ENCODE measurements at places on chromosomes 7 and 10.

GRCh38 chr10:23063045-23063972 lies 32.1 kb upstream of the MSRB2 start:
- no peak for DNase-seq

GRCh38 chr10:86292462-86293395 lies 73.9 kb downstream of the GRID1 start:
- no peak for DNase-seq

DNA sequence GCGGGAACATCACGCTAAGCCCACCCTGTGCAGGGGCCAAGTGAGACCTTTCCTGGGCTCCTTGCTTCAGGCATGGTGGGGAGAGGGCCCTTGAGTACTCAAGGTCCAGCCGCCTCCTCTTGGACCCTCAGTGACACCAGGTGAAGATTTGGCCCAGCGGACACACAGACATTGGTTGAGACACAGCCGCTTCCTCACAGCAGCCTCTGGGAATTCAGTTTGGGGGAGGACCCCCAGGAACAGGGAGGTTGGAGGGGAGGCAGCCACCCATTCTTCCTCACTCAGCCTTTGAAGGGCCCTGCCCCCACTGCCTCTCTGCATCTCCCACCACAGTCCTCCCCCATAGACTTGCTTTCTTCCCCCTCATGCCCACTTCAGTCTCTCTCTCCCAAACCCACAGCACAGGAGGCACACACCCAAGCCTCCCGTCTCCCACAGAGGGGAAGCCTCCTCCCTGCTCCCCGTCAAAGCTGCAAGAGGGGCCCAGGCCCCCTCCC lies 31.9 kb downstream of the ANXA8 start:
- DNase-seq: no peak

GRCh38 chr7:138460176-138460648 lies at the start of gene TRIM24:
TSS of gene TRIM24 (plus strand) at chr7:138460259. CDS start at chr7:138460549, 290 bp downstream.
- no peak for DNase-seq

DNA sequence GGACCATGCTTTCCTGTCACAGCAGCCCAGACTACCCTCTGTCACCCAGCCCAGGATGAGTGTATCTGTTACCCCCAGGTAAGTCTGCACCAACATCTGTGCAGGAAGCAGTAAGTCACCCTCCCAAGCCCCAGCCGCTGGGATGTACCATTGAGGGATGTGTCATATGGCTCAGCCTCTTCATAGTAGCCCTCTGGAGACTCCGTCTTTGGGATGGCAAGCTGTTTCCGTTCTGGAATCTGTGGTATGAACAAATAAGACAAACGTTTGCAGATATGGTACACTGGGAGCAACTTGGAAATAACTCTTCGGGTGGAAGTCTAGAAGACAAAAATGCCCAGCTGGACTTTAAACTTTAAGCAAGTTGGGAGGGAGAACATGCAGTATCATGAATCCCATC lies 81.3 kb downstream of the AFAP1L2 start:
- no peak for DNase-seq

DNA sequence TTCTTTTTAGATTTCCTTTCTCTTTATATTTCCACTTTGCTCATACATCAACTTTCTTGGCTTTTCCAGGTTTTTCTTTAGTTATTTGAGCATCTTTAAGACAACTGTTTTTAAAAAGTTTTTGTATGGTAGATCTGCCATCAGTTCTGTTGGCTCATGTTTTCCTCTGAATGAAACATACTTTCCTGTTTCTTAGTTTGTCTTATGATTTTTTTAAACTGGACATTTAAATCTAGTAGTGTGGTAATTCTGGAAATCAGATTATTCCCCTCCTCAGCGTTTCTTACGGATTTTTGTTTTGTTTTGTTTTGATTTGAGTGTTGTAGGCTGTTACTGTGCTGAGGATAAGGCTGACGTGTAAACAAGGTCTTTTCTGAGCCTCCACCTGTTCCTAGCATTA lies 33.8 kb upstream of the ITGB8 start:
- DNase-seq: no peak

DNA sequence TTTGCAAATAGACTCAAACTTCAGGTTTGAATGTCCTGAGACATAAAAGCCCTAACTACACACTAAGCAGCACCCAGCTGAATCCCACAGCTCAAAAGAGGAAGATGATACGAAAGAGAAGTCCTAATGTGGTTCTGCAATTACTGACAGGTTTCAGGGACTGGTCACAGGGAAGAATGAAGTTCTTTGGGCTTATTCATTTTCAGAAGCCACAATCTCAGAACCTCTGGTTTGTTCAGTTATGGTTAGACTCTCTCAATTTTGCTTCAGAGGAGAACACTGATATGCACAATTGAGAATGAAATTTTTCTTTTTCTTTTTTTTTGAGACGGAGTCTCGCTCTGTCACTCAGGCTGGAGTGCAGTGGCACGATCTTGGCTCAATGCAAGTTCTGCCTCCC lies 94.6 kb upstream of the FAM180A start:
- DNase-seq: no peak

DNA sequence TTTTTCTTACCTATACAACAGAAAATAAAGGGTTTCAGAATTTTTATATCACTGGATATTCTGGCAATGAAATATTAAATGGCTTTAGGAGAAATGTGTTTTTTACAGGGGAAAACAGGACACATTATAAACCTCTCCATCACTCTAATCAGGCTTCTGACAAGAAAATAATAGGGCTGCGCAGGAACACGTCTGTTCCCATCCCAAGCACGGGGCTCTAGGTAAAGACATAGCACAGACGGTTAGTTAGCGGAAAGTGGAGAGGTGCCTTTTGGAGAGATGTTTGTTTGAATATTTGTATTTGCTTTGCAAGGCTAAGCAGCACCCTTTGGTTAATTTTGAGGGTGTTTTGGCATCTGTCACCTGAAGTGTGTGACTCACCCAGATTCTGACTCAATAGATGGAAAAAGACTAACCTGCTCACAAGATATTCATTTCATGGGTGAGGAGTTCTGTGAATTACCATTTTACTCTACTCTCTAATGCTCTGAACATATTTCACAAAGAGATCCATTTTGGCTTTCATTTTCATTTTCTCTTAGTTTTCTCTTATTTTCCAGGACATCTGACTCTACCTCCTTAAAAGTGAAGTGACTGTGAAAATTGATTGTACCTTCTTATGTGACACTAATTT lies 174.5 kb upstream of the AKR1E2 start:
- DNase-seq: no peak

DNA sequence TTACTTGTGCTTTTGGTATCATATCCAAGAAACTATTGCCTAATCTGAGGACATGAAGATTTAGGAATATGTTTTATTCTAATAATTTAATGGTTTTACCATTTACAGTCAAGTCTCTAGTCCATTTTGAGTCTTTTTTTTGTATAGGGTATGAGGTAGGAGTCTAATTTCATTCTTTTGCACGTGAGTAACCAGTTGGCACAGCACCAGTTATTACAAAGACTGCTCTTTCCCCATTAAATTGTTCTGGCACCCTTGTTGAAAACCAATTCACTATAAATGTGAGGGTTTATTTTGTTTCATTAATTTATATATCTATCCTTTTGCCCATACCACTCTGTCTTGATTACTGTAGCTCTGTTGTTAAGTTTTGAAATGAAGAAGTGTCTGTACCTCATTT lies 381.6 kb downstream of the SUGCT start:
- DNase-seq: no peak

DNA sequence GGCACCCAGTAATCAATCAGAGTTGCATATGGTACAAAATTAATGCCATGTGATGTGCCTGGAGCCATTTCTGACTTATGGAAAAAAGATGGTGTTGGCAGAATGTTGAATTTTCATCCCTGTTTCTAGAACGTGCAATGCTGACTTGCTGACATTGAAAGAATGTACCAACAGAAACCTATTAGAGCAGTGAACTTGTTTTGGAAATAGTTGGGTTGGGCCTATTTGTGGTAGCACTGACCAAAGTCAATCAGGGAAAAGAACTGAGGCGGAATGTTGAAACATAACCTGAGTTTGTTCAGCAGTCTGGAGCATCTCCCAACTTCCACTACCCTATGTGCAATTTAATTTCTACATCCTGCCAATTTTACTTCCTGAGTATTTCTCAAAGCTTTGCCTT lies 11.7 kb upstream of the KIAA1217 start:
- no peak for DNase-seq

GRCh38 chr7:138021889-138022288 lies 20.0 kb upstream of the CREB3L2 start:
- DNase-seq: no peak

- DNase-seq: no peak
Measured at GRCh38 chr10:15144788-15145187, 23.7 kb downstream of the NMT2 start.

DNA sequence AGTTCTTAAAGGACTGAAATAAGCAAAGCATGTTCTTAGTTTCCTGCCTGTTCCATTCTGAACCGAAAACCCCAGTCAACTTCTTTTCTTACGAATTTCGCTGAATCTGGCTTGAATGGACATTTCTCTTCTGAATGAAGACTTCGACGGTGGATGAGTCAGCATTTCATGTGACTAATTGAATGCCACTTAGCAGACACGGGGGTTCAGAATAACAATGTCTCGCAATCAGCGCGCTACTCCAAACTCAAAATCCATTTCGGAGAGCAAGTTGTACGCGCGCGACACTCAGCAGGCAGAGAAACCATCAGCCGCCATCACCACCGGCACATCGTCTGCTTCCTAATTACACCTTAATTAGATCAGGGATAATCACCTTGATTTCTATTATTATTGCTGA lies 239.0 kb upstream of the KLF6 start:
- DNase-seq: no peak

DNA sequence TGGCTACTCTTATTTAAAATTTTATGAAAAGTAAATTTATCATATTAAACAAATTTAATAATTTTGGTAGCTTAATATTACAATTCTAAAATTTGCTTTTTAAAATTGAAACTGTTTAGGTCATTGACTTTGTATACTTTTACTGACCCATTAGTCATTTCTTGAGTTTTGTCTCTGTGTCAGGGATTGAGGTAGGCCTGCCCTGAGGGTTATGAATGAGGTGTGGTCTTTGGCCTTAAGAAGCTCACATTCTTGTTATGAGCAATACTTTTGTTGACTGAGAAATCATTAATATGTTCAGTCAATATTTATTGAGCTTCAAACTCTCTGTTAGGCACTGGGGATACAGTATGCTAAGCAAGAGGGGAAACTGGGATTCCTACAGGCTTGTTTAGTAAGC lies 47.0 kb upstream of the RPA3 start:
- DNase-seq: no peak

All from activated CD8-positive, alpha-beta memory T cell treated with anti-CD3 and anti-CD28 coated beads for 1 hour (primary cell).